ENCODE measurements at places on chromosomes 12 and 14.

- DNase-seq: no peak
Observed at GRCh38 chr14:103560691-103561090, 1.8 kb downstream of the BAG5 start.

GRCh38 chr14:103436533-103436932 is 51.3 kb downstream of the MARK3 start:
- no peak for DNase-seq

DNA sequence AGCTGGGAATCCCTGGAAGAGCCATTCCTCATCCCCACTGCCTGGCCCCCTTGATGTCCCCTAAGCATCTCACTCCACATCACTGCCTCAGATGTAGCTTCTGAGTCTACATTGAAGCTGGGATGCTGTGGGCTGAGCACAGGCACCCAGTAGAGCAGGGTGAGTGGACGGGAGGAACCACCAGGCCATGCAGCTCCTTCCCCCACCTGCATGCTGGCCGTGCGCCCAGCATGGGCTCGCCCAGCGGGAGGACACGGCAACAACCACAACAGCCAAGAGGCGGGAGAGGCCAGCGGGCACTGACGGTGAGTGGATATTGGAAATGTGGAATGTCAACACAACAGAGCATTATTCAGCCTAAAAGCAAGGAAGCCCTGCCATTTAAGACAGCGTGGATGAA is 310.9 kb downstream of the ADGRD1 start:
- no peak for DNase-seq

DNA sequence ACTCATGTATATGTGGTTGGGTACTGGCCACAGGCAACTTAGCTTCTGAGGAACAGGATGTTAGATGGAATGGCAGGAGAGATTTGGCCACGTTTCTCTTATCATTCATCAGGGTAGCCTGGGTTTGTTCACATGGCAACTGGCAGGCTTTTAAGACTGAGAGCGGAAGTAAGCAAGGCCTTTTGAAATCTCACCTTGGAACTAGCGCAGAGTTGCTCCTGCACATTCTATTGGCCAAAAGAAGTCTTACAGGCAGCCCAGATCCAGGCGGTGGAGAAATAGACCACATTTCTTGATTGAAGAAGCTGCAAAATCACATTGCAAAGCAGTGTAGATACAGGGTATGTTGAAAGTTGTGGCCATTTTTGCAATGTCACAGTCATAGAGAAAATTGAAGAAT is 3.7 kb downstream of the CLEC4A start:
- DNase-seq: no peak

- no peak for DNase-seq
Observed at GRCh38 chr12:113997365-113997764, 31.2 kb upstream of the RBM19 start.

- DNase-seq: no peak
Observed at GRCh38 chr12:86917121-86917520, 660.9 kb upstream of the MGAT4C start.

DNA sequence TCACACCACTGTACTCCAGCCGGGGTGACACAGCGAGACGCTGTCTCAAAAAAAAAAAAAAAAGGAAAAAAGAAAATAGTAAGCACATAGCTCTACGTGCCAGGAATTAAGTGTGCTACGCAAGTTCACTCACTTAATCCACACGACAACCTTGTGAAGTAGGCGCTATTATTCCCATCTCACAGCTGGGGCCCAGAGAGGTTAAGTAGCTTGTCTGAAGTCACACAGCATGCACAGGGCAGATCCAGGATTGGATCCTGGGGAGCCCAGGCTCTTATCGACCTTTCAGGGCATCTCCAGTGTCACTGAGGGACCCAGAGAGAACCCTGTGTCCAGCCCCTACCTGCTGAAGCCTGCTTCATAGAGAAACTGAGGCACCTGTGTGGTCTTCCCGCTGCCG is 11.9 kb downstream of the DHX37 start:
- no peak for DNase-seq

All from CD8-positive, alpha-beta memory T cell (primary cell).